ENCODE measurements at places on chromosomes 2 and 18.

DNA sequence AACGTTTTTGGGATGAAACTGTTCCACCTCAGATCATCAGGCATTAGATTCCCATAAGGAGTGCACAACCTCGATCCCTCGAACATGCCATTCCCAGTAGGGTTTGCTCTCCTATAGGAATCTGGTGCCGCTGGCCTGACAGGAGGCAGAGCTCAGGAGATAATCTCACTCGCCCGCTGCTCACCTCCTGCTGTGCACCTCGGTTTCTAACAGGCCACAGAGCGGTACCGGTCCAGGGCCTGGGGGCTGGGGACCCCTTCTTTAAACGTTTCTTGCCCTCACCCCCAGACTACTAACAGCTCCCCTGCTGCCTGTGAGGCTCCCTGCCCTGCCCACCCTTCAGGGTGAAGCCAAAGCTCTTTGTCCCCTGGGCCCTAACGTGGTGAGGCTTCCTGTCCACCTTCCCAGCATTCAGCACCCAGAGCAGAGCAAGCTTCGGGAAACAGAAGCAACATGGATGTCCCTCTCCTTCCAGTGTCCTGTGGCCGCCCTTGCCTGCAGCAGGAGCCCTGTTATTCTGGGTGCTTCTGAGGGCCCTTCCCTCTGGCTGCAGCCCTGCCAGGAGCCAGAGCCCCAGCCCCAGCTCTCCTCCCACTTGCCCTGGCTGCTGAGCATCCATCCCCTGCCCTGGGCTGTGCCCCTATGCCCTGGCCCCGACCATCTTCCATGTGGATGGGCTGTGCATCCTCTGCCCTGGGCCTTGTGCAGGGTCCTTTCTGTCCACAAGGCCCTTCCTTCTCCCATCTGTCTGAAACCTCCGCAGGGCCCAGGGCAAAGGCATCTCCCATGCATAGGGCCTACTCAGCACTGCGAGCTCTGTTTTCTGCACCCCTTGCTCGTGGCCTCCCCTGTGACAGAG is 140.1 kb downstream of the MBP start:
- DNase-seq = no peak

- DNase-seq = no peak
Measured at GRCh38 chr2:118791483-118791882, 56.0 kb downstream of the EN1 start.

DNA sequence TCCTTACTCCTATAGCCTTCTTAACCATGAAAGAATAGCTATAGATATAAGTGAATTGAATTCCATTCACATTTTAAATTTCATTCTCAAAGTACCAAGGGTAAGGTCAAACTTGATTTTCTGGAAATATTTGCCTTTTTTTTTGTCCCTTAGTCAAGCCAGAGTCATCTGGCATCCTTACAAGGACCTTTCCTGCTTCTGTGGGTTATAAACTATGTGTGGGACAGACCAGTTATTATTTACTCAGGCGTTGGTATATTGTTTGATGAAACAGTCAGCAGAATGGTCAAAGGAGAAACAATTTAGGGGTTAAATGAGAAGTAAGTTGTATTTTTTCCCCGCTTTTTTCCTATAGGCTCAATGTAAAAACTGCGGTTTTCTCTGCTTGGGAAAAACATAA is 1103.2 kb upstream of the ZEB2 start:
- DNase-seq = no peak

DNA sequence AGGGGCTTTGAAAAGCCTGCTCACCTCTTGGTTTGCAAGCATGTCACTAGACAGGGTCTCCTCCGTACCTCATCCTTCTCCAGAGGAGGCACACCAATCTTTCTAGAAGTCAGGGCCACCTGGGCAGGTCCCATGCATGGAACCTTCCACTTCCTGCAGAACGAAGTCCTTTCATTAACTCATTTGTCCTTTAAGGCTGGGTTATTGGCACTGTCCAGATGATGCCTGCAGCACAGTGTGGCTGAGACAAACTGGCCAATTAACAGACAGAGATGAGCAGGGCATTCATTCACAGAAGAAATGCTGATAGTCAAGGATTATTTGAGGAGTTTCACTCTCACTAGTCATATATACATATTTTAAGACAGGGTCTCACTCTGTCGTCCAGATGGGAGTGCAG is 245.3 kb downstream of the TFCP2L1 start:
- no peak for DNase-seq

GRCh38 chr2:197168705-197169104 is 141.9 kb downstream of the ANKRD44 start:
- DNase-seq = peak; percentile 61

DNA sequence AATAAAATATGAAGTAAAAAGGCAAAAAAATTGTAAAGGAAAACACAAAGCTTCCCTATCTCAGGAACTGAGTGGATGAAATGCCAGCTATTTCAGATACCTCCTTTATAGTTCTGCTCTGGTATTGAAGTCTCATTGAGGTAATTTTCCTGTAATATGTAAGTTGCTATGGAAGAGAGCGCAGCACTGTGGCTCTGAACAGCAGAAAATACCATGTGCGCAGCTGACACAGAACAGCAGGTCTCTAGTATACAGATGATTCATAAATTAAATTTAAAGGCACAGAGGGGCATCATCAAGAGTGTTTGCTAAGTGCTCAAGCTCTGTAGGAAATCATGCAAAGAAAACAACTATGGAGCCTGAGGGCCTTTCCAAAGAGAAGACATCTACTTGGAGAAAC is 315.3 kb upstream of the CDH7 start:
- DNase-seq = no peak

- DNase-seq = no peak
Measured at GRCh38 chr2:3661149-3661660, 3.2 kb downstream of the ALLC start.

GRCh38 chr2:7405861-7406715 is 488.9 kb downstream of the RNF144A start:
- DNase-seq = no peak

GRCh38 chr2:172693529-172694455 is 41.9 kb upstream of the RAPGEF4 start:
- DNase-seq = no peak

DNA sequence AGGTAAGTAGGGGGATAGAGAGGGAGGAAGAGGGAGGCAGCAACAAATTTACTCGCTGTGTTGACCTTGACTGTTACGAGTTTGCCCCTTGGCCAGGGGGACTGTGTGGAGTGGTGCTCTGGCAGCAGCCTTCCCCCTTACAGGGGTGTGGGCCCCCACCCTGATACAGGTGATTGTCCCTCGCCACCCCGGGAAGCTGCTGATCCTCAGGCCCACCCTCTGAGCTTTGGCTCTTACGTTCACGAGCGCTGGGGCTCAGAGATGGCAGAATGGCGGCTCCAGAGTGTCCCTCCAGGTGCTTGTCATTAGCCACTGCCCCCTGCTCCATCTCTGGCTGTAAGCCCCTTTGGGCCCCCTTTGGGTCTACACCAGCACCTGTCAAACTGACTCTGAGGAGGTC is 88.6 kb downstream of the GLI2 start:
- no peak for DNase-seq

GRCh38 chr2:207746131-207746530 is 23.6 kb downstream of the FZD5 start:
- peak; percentile 2 for DNase-seq

DNA sequence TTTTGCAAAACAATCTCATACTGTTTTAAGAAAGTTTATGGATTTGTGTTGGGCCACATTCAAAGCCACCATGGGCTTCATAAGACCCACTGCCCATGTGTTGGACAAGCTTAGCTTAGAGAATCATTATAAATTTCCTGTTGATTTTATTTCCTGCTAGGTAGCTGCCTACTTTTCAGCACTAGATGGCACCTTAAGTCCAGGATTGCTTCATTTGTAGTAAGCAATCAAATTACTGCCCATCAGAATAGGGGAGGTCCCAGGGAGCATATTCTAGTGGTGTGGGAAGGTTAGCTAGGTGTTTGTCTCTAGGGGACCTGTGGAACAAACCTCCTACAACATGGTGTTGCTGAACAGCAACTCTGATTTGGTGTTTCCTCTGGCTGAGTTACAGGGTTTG is 11.0 kb upstream of the DCDC2C start:
- DNase-seq = no peak

DNA sequence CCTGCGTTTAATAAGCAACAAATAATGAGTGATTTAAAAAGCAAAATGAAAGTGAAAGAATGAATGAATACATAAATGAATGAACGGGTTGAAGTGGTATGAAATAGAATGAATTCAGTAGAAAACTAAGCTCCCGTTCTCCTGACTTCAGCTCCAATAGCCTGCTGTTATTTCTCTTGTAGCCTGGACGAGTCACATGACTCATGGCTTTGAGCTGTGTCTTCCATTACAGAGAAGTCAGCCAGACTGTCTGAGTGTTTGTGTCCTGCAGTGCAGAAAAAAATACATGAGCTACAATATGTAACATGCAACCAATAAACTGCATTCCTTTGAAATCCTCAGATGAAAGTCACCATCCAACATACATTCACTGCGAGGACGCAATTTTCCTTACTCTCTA is 21.2 kb downstream of the SCG2 start:
- no peak for DNase-seq

DNA sequence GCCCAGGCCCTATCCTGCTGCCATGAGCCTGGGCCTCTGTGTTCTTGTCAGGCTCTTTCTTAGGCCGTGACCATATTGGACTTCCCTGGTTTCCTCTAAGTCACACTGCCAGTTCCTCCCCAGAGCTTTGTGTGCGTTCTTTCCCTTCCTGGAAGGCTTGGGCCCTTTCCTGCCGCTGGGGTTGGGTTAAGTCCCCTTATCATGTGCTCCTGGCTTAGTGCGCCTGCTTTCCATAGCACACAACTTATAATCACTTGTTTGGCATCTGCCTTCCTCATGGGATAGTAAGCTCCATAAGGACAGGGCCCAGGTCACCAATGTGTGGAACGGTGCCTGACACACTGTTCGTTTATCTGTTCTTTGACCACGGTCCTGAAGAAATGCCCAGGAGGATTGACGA is 31.3 kb downstream of the NIFK start:
- no peak for DNase-seq

- DNase-seq = no peak
Measured at GRCh38 chr18:75253784-75254183, 43.2 kb downstream of the TSHZ1 start.

DNA sequence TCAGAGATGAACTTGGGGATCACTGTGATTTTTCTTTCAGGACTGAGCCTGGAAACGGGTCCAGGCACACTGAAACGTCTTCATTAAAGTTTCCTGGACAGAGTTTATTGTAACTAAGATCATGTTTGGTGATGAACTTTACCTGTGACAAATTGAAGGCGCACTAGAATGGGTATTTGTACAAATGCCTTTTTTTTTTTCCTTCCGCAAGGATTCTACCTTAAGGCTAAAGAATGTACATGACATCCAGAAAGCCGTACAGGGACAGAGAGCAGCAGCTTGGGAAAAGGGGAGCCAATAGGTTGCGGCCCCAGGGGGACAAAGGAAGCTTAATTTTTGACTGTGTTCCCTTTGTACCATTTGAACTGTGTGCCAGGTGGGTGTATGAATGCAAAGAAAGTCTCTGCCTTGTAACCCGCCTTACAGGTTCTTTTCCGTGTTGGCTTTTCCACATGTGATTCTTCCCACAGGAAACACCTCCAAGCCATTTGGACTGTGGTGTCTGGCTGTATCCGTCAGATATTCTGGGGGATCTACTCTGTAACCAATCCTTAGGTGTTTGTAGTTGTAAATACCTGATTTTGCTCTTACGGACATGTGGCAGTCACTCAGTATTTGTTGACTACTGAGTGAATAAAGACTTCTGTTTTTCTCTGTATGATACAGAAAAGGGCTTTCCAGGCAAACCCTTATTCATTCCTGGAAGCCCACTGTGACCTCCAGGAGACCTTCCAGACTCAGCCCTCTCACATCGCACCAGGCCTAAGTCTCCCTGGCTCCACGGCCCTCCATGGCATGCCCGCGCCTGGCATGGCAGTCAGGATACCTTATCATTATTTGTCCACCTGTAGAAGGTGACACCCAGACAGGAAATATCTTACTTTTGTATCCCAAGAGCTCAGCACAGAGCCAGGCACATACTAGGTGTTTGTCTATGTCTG is 1.1 kb downstream of the LRRFIP1 start:
- no peak for DNase-seq

DNA sequence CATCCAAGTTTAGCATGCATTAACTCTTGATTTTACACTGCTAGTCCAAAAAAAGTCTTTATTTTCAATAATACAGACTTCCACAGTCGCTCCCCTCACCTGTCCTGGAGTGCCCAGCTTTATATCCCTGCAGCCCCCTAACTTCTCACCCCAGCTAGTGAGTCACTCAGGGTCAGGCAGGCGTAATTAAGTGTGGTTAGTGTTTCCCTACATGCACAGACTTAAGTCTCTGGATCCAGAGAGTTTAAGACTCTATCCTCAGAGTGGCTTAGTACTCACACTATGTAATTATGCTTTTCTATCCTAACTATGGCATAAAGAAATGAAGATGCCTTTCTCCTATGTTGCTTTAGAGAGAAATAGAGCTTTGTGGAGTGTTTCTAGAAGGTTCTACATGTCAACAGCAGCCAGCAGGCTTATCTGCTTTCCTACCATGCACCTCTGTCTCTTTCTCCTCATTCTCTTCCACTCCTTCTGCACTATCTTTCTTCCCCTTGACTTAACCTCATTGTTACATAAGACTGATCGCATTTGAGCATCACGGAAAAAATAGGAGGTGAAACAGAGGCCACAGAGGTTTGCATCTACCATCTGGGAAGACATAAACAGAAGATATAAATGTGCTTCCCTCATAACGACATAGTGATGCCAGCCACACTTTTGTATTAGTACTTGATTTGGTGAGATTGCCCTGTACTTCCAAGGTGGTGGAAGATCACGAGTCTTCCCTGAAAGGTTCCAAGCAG is 34.4 kb upstream of the PMAIP1 start:
- no peak for DNase-seq

DNA sequence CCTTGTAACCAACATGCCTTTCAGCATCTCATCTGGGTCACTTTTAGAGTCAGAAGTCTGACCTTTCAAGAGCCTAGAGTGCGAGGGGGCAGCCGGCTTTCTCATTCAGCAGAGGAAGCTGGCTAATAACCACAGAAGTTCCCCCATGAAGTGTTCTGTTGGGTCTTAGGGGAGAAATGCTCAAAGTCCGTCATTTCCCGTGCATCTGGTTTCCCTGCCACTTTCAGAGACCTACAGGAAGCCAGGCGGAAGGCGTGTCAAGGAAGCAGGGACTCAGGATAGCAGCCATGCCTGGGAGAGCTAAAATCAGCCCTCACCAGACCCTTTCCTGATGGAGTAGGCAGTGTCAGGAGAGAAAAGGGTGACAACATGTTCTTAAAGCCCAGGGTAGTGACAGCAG is 301.8 kb upstream of the ID2 start:
- DNase-seq = no peak

DNA sequence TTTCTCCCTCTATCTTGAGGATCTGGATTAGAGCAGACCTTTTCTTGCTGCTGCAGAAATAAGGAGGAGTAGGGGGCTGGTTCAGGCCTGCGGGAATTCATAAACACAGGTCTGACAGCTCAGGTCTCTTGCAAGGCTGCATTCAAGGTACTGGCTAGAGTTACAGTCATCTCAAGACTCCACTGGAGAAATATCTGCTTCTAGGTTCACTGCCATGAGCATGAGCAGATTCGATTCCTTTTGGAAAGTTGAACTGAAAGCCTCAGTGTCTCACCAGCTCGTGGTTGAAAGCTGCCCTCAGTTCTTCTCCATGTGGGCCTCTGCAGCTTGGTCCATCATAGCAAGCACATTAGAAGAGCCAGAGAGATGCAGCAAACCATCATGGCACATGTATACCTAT is 124.4 kb upstream of the SETBP1 start:
- no peak for DNase-seq

GRCh38 chr18:5585653-5586052 is 41.9 kb upstream of the EPB41L3 start:
- DNase-seq = no peak

GRCh38 chr18:55405893-55406406 is 182.0 kb downstream of the TCF4 start:
- no peak for DNase-seq
